ENCODE measurements at places on chromosomes 5 and 9.

- DNase-seq, result no peak
Observed at GRCh38 chr9:3855929-3856328, 330.1 kb upstream of the RFX3 start.

DNA sequence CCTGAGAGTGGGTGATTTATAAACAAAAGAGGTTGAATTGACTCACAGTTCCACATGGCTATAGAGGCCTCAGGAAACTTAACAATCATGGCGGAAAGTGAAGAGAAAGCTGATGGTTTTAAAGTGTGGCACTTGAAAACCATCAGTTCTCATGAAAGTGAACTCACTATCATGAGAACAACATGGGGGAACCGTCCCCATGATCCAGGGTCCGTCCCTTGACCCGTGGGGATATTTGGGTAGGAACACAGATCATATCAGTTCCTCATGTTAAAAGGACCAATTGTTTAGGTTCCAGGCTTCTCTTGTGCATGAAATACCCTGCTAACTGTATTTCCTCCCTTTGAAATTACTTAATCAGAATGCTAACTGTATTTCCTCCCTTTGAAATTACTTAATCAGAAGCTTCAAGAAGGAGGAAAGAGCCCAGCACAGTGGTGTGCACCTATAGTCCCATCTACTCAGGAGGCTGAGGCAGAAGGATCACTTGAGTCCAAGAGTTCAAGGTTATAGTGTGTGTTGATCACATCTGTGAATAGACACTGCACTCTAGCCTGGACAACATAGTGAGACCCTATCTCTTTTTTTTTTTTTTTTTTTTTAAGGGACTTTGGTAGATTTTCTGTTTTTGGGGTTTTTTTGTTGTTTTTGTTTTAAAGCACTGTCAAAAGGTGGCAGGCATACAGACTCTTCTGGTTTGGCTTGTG lies 24.8 kb downstream of the TTC1 start:
- no peak for DNase-seq

DNA sequence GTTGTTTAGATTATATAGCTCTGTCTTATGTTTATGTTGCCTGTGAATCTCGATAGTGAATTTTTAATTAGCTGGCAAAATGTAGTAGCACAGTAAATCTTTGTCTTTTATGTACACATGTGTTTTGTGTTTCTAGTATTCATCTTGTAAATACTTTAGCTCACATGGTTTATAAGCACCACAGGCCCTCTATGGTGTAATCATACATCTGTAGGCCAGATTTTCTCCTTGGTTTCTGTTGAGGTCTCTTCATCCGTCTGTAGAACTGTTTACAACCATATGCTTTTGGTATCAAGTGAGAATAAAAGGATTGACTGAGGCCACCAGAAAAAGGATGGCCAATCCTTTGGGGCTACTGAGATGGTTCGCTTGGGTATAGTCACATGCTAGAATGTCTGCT lies 45.0 kb downstream of the PRR16 start:
- DNase-seq, result no peak

GRCh38 chr5:83913593-83913992 lies 192.9 kb upstream of the HAPLN1 start:
- no peak for DNase-seq

- DNase-seq, result no peak
Observed at GRCh38 chr9:127132921-127133647, 10.6 kb upstream of the ANGPTL2 start.

- no peak for DNase-seq
Observed at GRCh38 chr5:145244788-145245187, 590.4 kb downstream of the PRELID2 start.

Data from stimulated activated CD4-positive, alpha-beta T cell treated with anti-CD3 and anti-CD28 coated beads, Interleukin-1b, Interleukin-23, amount 100 ng/mL, for 1 hour (primary cell).